ENCODE measurements at places on chromosomes 7 and 10. TPM values are rescaled to one million over a fixed set of nuclear protein-coding genes. Genes with fewer than 3 reads are reported as not detected.

Gene STAG3
- 1.5 TPM for polyA plus RNA-seq

- H3K36me3 ChIP-seq, result no peaks in the 10 kb centered on the region
- DNase-seq, result no peak
- no peak overlapping the region for H3K4me3 ChIP-seq
- H3K27me3 ChIP-seq, result no peaks in the 10 kb centered on the region
- H3K4me1 ChIP-seq, result no peaks in the 10 kb centered on the region
- H3K27ac ChIP-seq, result no peak overlapping the region
Measured at GRCh38 chr10:26650406-26650805, 47.1 kb upstream of the PDSS1 start.

GRCh38 chr10:101987136-101987535 is 68.8 kb downstream of the ARMH3 start:
- H3K4me1 ChIP-seq, result no peaks in the 10 kb centered on the region
- no peak for DNase-seq
- no peak overlapping the region for H3K4me3 ChIP-seq
- H3K36me3 ChIP-seq, result peaks cover 96% of the 10 kb centered on the region
- H3K27ac ChIP-seq, result no peak overlapping the region

GRCh38 chr7:70700941-70701425 is 431.0 kb upstream of the GALNT17 start:
- no peak overlapping the region for H3K27ac ChIP-seq
- H3K36me3 ChIP-seq, result peaks cover 6% of the 10 kb centered on the region
- H3K4me1 ChIP-seq, result peaks cover 85% of the 10 kb centered on the region
- H3K27me3 ChIP-seq, result no peaks in the 10 kb centered on the region

- no peaks in the 10 kb centered on the region for H3K4me1 ChIP-seq
- no peak overlapping the region for H3K27ac ChIP-seq
- H3K27me3 ChIP-seq, result no peaks in the 10 kb centered on the region
Measured at GRCh38 chr7:45897042-45897690, 8.9 kb downstream of the IGFBP1 start.

- peaks cover 19% of the 10 kb centered on the region for H3K36me3 ChIP-seq
- H3K4me1 ChIP-seq, result no peaks in the 10 kb centered on the region
- no peaks in the 10 kb centered on the region for H3K27me3 ChIP-seq
- no peak overlapping the region for H3K4me3 ChIP-seq
Measured at GRCh38 chr10:94315975-94316464, 46.7 kb downstream of the NOC3L start.

DNA sequence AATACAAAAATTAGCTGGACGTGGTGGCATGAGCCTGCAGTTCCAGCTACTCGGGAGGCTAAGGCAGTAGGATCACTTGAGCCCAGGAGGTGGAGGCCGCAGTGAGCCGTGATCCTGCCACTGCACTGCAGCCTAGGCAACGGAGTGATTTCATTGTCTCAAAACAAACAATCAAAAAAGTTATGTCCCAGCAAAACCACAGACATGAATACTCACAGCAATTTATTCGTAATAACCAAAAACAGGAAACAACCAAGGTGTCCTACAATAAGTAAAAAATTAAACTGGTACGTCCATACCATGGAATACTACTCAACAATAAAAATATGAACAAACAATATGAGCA is 11.6 kb upstream of the CYTH3 start:
- no peak overlapping the region for H3K4me3 ChIP-seq
- H3K27me3 ChIP-seq, result no peaks in the 10 kb centered on the region
- H3K27ac ChIP-seq, result no peak overlapping the region
- no peak for DNase-seq
- H3K4me1 ChIP-seq, result no peaks in the 10 kb centered on the region
- H3K36me3 ChIP-seq, result no peaks in the 10 kb centered on the region

GRCh38 chr7:25947669-25948516 is 204.1 kb upstream of the NFE2L3 start:
- H3K36me3 ChIP-seq, result no peaks in the 10 kb centered on the region
- H3K27ac ChIP-seq, result peak overlapping the region; percentile 53
- peaks cover 6% of the 10 kb centered on the region for H3K27me3 ChIP-seq
- DNase-seq, result no peak
- H3K4me3 ChIP-seq, result no peak overlapping the region
